T-cell (primary cell): ENCODE measurements at places on chromosomes 7 and 10.
A peak's percentile ranks its signal among the peaks of the same experiment; 100 is the strongest.

GRCh38 chr7:26511866-26512265 is 220.2 kb downstream of the SNX10 start:
- DNase-seq: no peak

DNA sequence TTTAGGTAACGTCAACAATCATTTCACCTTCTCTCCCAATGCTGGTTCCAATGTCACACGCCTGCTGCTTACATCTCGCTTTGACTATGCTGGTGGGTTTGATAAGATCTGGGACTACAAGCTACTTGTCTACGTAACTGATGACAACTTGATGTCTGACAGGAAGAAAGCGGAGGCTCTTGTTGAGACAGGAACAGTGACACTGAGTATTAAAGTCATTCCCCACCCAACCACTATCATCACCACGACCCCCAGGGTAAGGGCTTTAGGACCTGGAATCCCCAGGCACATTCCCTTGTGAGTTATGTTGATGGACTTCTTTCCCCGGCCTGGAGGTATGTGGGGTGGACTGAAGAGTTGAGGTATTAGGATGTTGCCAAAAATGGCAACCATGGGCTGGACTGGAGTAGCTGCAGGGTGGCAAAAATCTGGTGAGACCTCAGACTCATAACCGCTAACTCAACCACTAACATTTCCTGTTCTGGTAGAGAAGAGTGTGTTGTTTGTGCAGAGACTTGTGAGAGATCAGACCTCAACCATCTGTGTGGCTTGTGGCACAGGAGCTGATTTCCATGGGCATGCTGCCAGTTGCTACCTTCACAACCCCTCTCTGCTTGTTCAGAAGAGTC is 59.2 kb downstream of the CDHR3 start:
- DNase-seq: peak; percentile 86

- DNase-seq: no peak
Measured at GRCh38 chr10:78283069-78283682, 249.5 kb downstream of the RPS24 start.

- no peak for DNase-seq
Measured at GRCh38 chr10:99926925-99927720, 82.6 kb downstream of the DNMBP start.

DNA sequence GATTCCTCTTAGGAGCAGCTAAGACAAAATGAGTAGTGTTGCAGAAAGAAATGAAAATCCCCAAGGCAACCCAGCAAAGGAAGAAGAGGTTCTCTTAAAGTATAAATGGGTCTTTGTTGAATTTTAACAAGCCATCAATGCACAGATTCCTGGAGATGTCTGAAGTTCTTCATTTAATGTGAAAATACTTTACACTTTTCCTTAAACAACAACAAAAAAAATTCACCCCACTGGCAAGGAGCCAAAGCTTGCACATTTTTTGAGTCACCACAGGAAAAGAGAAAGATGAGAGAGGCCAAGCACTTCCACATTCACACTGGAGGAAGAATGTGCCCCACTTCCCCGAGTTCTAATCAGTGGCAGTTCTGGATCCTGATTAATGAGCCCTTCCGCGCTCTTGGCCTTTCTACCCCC is 286.4 kb upstream of the MEOX2 start:
- DNase-seq: no peak

DNA sequence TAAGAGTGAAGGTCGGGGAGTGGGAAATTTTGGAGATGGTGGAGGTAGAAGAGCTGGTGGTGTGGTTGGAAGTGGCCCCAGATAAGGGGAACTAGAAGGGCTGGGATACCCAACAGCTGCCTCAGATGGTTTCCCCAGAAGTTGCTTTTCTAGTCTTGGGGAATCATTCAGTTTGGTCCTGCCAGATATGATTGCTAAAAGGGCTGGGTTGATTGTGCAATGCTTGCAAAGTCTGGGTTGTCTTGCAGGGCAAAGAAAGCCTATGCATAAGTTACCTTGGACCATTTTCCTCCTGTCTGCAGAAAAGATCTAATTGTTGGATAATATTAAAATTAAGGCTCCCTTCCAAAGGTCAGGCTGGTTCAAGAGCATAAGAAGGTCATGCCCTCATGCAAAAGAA is 213.8 kb upstream of the ZNF804B start:
- no peak for DNase-seq

DNA sequence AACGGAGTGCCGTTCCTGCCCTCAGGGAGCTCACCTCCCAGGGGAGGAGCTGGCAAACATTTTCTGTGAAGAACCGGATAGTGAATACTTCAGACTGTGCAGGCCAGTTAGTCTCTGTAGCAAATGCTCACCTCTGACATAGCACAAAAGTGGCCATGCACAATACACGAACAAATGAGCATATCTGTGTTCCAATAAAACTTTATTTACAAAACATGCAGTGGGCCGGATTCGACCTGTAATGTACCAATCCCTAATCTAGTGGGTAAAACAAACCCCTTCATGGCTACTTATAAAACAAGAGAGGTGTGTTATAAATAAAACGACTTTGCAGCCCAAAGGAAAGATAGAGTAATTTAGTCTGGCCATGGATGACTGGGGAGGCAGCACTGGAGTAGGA is 48.7 kb downstream of the KCNMA1 start:
- no peak for DNase-seq

DNA sequence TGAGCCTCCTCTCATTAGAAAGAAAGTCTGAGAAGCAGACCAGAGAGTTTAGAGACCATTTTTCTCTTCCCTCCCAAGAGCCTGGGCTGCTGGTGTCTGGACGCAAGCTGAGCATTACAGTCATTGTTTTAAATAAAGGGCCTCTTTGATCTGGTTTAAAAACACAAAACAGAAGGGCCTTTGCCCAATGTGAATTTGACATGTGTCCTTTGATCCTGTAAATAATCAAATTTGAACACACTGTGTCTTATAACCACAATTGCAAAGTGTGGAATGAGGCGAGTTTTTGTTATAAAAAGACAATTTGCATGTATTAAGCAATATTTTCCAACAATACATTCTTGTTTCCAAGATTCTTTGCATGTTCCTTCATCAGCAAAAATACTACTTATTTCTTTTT is 158.5 kb downstream of the C7orf25 start:
- no peak for DNase-seq

GRCh38 chr7:113880559-113880958 is 38.2 kb downstream of the PPP1R3A start:
- no peak for DNase-seq

DNA sequence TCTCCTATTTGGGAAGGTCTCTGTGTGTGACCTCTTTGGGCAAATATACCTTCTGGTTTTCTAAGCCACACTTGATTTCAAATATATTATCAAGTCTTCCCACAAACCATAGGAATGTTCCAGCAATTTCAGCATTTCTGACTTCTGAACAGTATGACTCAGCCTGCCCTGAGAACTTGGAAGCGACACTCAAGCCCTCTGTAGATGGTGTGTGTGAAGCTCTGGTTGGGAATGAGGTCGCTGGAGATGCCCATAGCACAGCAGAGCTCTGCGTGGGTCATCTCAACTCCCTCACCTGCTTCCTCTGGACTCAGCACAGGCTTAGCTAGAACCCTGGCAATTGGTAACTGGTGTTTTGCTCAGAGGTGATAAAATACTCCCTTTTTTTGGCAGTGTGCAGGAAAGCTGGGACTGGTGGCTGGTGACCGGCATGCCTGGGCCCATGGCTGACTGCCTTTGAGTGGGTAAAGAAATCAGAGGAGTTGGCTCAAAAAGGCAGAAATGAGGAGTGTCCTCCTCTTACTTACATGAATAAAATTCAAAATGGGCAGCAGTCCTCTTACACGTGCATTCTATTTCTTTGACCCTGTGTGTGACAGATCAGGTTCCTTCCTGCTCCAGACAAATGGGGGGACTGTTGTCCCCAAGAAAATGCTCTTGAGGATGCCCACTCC is 87.5 kb upstream of the NRP1 start:
- no peak for DNase-seq

GRCh38 chr10:62054408-62054807 is 152.9 kb downstream of the ARID5B start:
- DNase-seq: no peak

DNA sequence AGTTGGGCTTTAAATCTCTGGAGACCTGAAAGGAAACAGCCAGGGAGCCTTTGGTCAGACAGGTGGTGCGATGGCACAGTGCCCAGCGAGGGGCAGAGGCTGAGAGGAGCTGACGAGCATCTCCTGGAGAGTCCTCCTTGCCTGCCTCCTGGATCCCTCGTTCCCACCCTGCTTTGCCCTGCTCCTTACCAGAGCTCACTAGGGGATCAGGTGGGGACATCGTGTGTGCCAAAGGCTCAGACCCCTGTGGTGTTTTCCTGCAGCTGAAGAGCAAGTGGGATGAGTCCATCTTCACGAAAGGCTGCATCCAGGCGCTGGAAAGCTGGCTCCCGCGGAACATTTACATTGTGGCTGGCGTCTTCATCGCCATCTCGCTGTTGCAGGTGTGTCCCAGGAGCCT is 21.8 kb upstream of the SH2D4B start:
- DNase-seq: no peak

DNA sequence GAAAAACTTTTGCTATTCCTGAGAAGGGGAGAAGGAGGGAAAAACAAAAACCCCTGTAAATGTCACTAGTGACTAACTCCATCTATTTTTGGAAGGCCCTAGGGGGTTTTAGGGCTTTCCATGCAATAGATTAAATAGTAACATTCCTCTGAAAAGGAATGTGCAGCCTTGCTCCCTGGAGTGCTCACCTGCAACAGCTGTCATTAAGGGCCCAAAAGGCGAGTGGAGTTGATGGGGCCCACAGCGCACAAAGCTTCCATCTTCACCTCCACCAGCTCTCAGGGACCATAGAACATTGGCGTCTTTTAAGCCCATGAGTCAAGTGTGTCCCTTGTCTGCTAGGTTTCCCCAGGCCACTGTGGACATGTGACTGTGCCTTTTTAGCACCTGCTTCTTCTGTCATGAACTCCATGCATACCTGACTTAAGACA is 58.0 kb upstream of the IL6 start:
- no peak for DNase-seq

DNA sequence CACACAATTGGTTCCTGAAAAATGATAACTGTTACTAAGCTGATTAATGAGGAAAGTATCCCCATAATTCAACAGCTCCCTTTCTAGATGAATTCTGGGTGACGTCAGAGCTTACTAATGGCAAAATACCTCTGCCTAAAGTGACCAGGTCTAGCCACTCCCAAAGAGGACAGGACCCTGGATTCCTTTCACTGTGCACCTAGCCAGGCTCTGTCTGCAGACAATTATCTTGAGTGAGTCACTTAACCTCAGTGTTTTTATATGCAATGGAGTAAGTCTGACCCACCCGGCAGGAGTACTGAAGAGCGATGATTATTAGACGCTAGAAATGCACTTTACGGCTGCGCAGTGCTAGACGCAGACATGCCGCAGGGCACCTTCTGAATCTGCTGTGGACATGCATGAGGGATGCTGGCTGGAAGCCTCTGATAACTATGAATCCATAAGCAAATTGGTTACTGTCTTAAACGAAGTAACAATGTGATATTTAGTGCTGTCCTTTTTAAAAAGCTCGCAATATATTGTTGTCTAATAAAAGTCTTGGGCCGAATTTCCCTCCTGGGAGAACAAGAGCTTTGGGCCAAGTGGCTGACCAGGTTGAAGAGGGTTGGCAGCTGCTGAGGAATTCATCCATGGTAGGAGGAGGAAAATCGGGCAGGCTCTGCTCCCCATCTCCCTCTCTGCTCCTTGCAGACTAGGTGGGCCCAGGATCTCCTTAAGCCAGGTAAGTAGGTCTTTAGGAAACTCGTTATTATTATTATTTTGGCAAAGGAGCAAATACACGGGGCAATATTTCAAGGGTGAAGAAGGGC is 4.6 kb upstream of the INPP5A start:
- DNase-seq: no peak

DNA sequence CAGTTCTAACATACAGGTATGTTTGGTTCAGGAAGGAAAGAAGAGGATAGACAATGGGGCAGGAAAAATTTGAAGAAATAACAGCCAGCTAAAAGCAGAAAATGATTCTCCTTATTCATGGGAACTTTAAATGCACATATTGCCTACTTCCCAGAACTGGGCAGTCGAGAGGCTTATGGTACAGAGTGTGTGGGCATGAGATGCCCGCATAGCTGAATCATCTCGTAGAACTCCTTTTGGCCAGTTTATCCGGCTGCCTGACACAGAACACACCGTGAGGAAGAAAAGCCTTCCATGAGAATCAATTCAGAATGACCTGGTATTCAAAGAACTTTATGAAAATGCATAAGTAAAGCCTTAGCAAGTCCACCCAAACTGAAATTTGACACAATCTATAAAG is 471.6 kb downstream of the SH2D4B start:
- DNase-seq: no peak

DNA sequence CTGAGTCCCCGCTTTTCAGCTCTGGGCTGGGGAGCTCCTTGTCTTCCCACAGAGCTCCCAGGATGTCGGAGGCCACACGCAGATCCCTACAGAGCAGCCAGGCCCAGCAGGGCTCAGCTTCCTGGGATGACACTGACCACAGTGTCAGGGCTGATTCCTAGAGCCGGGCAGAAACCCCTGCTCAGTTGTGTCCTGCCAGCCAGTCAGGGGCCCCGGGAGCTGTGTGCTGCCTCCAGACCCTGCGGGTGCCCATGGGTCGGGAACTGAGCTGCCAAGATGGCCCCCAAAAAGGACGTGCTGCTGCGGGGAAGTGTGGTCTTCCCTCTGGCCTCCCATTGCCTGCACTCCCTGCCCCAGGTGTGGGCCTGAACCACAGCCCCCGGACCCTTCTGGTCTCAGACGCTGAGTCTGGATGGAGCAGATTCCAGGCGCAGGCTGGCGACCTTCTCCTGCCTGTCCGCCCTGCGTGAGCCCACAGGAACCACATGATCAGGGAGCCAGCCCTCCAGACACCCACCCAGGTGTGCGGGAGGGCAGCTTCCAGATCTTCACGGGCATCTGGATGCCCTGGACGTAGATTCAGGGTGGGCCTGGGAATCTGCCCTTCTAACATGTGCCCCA is 217.4 kb downstream of the MAD1L1 start:
- DNase-seq: no peak

DNA sequence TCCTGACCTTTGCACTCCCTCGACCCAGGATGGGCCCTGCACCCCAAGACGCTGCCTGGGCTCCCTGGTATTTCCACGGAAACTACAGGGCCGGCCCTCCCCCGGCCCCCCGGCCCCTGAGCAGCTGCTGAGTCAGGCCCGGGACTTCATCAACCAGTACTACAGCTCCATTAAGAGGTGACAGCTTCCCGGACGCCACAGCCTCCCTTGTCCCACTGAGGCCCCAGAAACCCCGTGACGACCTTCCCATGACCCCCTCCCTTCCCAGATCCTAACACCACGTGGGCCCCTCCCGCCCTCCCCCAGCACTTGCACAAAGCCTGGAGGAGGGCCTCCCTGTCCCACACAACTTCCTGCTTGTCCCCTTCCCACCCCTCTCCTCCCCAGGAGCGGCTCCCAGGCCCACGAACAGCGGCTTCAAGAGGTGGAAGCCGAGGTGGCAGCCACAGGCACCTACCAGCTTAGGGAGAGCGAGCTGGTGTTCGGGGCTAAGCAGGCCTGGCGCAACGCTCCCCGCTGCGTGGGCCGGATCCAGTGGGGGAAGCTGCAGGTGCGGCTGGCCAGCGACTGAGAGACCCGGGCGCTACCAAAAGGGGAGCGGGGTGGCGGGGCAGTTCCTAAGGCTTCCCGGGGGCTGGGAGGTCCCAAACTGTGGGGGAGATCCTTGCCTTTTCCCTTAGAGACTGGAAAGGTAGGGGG is 5.7 kb downstream of the NOS3 start:
- no peak for DNase-seq
